ENCODE measurements at places on chromosomes 16 and 17.
A peak's percentile ranks its signal among the peaks of the same experiment; 100 is the strongest.

GRCh38 chr17:47252209-47252608 is 1.4 kb upstream of the ITGB3 start:
- DNase-seq = no peak
- H3K4me1 ChIP-seq = no peaks in the 10 kb centered on the region
- H3K27ac ChIP-seq = no peak overlapping the region
- no peaks in the 10 kb centered on the region for H3K27me3 ChIP-seq
- no peaks in the 10 kb centered on the region for H3K36me3 ChIP-seq

- peak overlapping the region; percentile 96 for H3K27ac ChIP-seq
- H3K27me3 ChIP-seq = no peaks in the 10 kb centered on the region
- DNase-seq = no peak
- H3K4me1 ChIP-seq = no peaks in the 10 kb centered on the region
- H3K36me3 ChIP-seq = no peaks in the 10 kb centered on the region
These were observed 1.6 kb downstream of the ITGA3 start for GRCh38 chr17:50057521-50057991.

DNA sequence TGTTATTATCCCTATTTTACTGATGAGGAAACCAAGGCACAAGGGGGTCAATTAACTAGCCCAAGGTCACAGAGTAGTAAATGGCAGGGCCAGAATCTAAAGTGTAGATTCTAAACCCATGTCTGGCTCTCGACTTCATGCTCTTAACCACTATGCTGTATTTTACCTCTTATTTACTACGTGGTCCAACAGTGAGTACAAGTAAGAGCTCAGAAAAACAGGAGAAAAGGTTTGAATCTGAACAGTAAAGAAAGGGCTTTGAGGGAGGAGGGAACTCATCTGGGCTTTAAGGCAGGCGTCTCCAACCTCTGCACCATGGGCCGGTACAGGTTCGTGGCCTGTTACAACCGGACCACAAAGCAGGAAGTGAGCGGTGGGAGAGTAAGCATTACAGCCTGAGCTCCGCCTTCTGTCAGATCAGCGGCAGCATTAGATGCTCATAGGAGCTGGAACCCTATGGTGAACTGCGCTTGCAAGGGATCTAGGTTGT is 62.9 kb downstream of the SMURF2 start:
- no peaks in the 10 kb centered on the region for H3K27me3 ChIP-seq
- no peak overlapping the region for H3K27ac ChIP-seq
- no peaks in the 10 kb centered on the region for H3K4me1 ChIP-seq
- no peak overlapping the region for H3K4me3 ChIP-seq
- peaks cover 4% of the 10 kb centered on the region for H3K36me3 ChIP-seq

- no peaks in the 10 kb centered on the region for H3K27me3 ChIP-seq
- no peak overlapping the region for H3K27ac ChIP-seq
- no peak for DNase-seq
- no peak overlapping the region for H3K4me3 ChIP-seq
- H3K36me3 ChIP-seq = peaks cover 21% of the 10 kb centered on the region
These were observed 35.0 kb upstream of the SLC5A10 start for GRCh38 chr17:18916816-18917500.

All from right atrium auricular region (tissue), 2 donors.